ENCODE measurements at places on chromosomes 11 and 22.

DNA sequence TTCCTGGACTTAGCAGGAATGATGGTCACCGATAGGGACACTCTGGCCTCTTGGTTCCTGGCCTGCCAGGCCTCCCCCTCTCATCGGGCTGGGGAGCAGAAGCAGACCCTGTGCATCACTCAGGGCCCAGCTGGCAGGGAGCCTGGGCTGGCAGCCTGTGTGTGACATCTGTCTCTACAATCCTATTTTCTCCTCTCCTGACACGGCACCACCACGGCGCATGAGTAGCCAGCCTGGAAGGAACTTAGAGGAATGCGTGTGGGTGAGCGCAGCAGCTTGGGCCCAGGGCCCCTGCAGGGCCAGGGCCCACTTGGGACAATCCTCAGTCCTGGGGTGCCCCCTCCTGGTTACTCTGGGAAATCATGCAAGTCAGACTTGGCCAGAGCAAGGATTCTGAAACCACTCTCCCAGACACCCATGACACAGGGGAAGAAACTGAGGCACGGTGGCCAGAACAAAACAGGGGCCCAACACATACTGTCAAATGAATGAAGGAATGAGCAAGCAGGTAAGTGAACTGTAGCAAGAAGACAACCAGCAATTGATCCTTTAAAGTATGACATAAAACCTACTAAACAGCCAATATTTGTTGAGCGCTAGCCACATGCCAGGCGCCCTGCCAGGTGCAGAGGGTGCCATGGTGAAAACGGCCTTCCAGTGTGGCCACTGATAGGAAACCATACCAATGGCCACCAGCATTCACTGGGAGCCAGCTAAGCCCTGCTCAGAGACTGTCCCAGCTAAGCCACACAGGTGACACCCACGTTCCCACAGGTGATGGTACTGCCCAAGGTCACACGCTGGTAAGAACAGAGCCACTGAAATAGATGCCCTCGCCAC lies 13.3 kb downstream of the RSPH14 start:
- peak; percentile 82 for DNase-seq

DNA sequence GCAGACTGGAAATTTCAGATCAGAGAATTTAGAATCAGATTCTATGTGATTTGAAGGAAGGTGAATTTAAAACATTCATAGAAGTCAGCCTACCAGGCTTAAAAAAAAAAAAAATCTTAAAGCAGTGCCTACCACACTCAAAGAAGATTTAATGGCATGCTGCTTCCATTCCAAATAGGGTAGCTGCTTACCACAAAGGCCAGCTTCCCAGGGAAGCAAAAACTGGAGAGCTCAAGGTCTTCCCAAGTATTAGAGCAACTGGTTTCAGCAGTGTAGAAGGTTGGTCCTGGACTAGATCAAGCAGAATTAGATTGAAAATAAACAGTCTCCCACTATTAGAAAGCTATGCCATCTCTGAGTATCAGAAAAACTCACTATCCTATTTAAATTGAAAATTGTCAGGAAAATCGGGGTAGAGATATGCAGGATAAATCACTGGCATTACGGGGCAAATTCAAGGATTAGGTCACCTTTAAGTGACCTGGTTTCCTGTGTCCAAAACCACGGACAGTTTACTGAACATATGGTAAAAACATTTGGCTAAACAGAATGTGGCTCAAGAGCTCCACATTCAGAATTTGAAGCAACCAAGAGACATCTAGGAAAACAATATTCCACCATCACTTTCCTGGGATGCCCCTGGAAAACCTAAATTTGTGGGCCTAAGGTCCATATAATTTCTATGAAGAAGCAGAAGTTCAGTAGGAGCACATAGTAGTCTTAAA lies 1.3 kb downstream of the C11orf42 start:
- no peak for DNase-seq

DNA sequence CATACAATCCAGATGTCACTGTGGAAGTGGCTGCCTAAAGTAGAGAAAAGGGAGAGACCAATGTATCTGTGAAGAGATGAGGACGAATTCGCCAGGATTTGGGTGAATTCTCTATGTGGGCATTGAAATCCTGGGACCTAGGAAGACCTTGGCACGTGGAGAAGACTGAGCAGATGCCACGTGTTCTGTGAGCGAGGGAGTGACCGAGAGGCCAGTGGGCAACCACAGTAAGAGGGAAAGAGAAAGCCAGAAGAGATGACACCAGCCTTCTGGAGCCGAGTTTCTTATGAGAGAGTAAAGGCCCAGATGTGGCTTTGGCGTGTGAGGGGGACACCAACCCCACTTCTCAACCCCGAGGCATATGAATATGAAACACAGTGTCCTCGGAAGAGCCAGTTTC lies 228.1 kb downstream of the BUD13 start:
- DNase-seq, result no peak

GRCh38 chr11:84501750-84502149 lies 1125.4 kb downstream of the DLG2 start:
- DNase-seq, result no peak

DNA sequence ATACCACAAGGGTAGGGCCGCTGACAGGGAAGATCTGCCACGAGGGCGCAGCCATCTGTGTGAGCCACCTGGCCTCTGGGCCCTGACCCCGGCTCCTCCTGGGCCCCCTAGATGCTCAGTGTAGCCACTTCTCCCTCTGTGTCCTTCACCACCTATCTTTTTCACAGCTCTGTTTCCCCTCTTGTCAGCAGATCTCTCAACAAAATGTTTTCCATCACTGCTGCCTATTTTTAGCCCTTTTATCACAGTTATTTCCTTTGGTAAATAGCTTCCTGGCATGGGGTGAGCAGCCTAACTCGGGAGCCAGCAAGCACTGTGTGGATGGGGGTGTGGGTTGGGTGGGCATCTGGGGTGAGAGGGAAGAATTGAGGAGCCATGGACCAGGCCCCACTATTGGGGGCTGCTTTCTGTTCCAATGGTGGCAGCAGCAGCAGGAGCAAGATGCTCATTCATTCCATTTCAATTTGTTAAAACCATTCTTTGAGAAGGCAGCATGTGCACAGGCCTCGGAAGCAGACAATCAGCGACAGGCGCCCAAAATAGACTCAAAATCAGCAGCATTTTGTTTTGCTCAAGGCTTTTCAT lies 135.2 kb upstream of the NAV2 start:
- DNase-seq, result no peak

- no peak for DNase-seq
These were observed 390.1 kb downstream of the CTTN start for GRCh38 chr11:70788248-70789022.

- DNase-seq, result no peak
These were observed 36.1 kb upstream of the AMOTL1 start for GRCh38 chr11:94731880-94732601.

GRCh38 chr22:41092023-41092817 lies at the start of gene EP300:
Gene EP300 (plus strand): TSS chr22:41092592. CDS start chr22:41093005, 413 bp downstream.
- peak; percentile 74 for DNase-seq

GRCh38 chr11:12695873-12696272 lies 21.7 kb downstream of the TEAD1 start:
- DNase-seq, result no peak

DNA sequence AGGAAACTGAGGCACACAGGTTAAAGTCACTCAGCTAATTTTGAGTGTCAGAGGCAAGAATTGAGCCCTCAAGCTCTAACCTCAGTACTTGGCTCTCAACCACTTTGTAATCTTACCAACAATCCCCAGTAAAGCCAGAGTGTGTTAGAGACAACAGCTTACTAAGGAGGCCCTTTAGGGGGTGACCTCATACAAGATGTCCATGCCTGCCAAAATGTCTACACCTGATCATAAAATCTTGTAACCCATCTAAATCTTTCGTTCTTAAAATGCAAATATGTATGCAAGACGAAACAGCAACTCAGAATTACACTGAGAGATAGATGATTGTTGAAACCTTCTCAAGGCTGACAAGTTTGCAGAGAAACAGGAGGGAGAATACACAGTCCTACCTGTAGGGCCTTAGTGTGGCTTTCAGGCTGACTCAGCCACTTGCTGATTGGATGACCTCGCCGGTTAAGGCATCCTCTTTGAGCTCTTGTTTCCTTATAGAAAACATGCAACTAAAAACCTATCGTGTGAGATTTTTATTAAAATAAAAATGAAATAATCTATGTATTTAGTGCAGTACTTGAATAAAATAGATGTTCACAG lies 143.2 kb downstream of the OPCML start:
- DNase-seq, result no peak

GRCh38 chr11:70460964-70461363 lies 62.6 kb downstream of the CTTN start:
- no peak for DNase-seq

DNA sequence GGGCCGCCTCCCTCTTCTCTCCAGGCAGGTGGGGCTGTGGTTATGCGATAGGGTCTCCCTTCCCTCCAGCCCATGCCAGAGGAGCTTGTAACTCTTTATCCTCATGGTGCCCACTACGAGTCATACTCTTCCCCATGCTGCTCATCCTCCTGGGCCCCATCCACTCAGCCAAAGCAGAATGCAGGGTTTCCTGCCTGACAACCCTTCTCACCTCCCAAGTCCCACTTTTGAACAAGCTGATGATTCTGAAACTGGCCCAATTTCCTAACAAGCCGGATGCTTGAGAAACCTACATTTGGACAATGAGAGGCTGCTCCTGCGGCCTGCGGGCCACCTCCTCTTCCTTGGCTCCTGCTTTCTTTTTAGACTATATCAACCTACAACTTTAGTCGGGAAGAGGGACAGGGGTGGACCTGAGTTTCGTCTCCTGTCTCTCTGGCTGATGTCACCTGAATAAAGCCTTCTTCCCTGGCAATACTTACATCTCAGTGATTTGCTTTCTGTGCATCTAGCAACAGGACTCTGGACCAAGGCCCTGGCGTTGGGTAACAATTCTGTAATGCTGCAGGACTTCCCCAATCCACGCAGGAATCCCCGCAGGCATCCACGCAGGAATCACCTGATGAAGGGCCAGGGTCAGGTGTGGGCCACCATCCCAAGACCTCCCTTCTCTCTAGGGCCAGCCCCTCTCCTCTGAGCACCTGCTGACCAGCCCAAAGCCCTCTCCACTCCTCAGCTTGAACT lies 1.5 kb upstream of the NDUFS8 start:
- no peak for DNase-seq

DNA sequence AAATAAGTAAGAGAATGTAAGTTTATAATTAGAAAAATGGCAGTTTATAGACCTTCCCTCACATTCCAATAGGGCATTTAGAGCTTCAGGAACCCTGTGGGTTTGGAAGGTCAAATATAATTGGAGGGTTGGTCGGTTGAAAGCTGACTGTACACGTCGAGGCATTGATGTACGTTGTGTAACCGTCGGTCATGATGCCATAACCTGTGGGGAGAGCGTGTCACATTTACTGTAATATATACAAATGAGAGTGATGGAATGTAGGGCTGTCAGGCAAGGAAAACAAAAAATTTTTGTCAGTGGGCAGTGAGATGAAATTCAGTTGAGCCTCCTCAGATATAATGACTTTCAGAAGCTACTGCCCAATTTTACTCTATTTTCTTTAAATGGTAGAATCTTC lies 88.5 kb downstream of the ARL14EP start:
- DNase-seq, result no peak

GRCh38 chr11:103295704-103296103 lies 186.5 kb downstream of the DYNC2H1 start:
- DNase-seq, result no peak

DNA sequence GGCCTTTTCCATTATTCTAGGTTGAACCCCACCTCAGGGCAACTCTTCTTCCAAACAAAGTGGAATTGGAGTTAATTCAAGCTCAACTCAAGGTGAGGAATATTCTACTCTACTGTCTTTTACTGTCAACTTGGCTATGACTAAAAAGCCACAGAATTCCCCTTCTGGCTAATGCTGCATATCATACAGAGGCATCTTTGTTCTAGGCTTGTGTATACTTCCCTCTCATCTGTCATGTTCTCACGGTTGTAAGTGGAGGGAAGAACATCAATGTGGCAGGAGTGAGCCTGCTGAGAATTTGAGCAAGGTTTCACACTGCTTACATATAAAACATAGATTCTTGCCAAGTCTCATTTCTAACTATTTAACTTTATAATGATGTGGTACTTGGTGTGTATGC lies 921.4 kb upstream of the CNTN5 start:
- DNase-seq, result no peak

DNA sequence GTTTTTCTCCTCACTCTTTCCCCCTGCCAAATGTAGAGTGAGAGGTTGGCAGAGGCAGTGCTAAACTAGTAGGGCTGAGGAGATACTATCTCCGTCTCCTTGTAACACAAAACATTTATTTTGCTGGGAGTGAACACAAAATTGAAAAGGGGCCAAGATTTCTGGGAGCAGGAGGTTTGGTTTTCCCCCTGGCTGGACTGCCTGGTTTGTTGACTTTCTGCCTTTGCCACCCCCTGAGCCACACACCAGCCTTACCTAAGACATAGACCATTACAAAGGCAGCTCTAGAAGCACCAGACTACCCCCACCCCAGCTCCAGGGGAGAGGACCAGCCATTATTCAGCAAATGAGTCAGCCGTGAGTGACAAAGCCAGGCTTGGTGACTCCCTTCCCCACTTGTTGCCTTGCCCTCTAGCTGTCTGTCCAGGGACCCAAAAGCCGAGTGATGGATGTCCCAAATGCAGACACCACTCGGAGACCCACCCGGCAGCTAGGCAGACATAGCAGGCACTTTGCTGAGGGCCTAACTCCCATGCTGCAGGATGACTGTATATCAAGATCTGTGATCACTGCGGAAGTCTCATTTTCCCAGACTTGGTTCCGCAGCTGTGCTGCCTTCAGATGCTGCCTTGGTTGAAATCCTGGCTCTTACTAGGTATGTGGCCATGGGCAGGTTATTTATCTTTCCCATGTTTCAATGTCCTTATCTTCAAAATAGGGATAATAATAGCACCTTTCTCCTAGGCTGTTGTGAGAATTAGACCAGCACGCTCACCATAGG lies 17.7 kb upstream of the CDON start:
- no peak for DNase-seq

DNA sequence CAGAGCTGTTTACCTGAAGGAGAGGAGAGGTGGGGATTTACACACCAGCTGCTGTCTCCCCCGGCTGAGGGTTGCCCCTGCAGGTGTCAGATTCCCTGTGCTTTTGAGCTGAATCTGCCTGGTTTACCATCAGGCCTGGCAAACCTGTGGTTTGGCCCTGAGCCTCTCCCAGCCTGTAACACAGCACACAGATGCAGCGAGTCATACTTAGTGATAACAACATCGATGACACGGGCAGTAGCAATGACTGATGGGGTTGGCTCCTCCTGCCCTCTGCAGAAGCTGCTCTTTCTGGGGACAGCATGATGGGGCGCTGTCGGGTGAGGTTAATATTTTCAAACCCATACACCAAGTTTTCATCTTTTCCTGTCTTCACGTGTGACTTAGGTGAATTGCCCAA lies 380.0 kb upstream of the B3GAT1 start:
- DNase-seq, result no peak

DNA sequence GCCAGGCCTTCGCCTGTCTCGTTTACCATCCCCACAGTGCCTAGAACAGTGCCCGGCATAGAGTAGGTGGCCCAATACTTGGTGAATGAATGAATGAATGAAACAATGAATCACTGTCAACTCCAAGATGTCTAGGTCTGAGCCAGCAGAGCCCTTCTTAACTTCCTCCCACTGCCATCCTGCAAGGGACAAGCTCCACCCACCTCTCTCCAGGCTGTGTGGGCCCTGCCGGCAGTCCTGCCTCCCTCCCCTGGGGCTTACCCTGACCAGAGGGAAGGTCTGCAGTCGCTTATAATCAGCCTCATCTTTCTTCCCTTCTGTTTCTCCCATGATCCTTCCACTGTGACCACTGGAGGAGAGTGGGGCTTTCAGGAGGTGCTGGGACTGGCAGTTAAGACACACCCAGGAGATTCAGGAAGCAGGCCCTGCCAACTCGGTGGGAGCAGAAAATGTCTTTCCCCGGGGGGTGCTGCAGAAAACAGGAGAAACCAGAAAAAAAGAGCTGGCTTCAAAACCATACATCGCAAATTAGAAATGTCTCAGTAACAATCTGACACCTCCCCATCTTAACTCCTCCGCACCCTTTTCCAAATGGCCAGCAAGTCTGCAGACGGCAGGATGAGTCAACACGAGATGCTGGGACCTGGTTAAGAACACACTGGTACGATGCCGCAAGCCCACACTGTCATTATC lies 11.4 kb downstream of the DNAL4 start:
- no peak for DNase-seq

Measured in GM12891 (cell line).